ENCODE measurements at places on chromosomes 13 and 19.
A peak's percentile ranks its signal among the peaks of the same experiment; 100 is the strongest.

DNA sequence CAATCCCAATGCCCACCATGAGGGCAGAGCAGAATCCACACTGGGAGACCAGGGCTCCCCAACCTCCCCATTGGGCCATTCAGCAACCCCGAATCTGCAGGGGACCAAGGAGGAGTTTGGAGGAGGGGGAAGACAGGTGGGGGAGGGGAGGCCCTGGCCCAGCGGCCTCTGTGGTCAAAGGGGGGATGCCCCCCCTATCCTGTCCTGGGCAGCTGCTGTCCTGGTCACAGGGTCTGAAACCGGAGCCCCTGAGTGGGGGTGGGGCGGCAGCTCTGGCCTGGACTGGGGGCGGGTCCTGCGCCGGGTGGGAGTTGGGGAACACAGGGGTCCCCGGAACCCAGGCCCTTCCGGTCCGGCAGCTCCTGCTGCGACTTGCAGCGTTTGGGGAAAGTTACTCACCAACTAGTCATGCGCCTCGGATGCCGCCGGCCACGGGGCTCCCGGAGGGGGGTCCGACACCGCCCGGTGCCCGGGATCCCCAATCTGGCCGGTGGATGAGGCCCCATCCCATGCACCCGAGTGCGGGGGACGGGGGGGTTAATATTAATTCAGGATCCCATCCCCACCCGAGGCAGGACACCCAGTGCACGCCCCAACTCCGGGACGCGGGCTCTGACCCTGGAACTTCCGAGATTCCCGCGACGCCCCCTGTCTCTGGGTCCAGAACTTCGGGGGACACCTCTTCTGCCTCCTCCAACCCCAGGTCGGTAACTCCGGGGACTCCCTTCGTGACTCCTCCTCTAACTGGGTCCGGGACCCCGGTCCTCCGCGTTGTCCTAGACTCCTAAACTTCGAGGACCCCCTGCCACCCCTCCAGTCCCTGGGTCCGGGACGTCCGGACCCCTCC lies 872 bp downstream of the HOMER3 start:
- ATAC-seq = peak; percentile 50

- ATAC-seq = no peak
These were observed 2638.2 kb downstream of the PCDH9 start for GRCh38 chr13:64591971-64592370.

- ATAC-seq = no peak
These were observed 7.7 kb upstream of the IRS2 start for GRCh38 chr13:109794095-109794494.

- no peak for ATAC-seq
These were observed 215.5 kb downstream of the NHLRC3 start for GRCh38 chr13:39253774-39254173.

DNA sequence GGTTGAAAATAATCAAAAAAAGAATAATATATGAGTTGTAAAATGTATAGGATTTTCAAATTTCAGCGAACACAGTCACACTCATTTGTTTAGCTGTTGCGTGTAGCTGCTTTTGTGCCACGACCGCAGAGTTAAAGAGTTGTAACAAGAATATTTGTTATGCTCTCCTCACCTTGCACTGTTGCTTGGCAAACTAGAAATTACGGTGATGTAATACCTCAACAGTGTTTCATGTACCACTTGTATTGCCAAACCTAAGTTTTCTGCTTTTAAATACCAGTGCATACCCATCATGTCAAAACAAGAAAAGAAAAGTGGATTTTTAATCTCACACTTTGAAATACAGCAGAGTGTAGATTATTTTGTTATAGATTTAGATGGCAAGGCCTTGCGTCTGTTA lies 201.1 kb downstream of the NBEA start:
- ATAC-seq = no peak

DNA sequence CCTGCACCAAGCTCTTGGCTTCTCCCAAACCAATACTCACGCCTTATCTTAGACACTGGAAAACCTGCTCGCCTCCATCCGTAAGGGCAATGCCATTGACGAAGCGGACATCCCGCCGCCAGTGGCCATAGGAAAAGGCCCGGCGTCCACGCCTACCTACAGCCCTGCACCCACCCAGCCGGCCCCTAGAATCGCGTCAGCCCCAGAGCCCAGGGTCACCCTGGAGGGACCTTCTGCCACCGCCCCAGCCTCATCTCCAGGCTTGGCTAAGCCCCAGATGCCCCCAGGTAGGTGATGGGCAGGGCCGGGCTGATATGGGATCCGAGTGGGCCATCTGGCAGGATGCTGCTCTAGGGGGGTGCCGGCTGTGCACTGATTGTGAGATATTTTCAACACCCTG lies 7.4 kb downstream of the CC2D1A start:
- ATAC-seq = no peak

DNA sequence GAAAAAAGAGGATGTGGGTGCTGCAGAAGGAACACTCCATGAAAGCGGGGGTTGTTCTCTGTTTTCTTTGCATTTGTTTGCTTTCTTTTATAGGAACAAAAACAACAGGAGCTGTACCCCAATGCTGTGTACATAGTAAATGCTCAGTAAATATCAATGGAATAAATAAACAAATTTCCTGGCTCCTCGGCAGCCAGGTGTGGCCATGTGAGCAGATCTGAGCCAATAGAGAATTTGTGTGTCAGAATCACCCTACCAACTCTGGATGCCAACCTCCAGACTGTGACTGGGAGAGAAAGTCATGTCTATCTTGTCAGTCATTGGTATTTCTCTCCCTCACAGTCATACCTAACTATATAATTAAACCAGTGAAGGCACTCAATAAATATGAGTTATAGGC lies 10.6 kb upstream of the CLPP start:
- no peak for ATAC-seq

DNA sequence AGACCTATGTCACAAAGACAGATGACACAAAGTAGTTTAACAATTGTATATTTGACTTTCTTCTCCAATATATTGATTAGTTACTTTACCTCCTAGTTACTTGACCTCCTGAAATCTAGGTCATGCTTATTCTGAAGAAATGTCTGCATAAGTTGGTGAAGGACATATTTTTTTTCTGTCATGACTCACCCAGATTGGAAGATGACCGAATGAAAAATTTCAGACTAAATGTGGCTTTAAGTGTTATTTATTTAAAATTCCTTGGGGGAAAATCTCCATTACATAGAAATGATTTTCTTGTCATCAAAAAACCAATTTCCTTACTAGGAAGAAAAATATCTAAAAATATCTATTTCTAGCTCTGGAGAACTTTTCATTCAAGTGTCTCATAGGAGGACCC lies 217.1 kb downstream of the POSTN start:
- no peak for ATAC-seq

DNA sequence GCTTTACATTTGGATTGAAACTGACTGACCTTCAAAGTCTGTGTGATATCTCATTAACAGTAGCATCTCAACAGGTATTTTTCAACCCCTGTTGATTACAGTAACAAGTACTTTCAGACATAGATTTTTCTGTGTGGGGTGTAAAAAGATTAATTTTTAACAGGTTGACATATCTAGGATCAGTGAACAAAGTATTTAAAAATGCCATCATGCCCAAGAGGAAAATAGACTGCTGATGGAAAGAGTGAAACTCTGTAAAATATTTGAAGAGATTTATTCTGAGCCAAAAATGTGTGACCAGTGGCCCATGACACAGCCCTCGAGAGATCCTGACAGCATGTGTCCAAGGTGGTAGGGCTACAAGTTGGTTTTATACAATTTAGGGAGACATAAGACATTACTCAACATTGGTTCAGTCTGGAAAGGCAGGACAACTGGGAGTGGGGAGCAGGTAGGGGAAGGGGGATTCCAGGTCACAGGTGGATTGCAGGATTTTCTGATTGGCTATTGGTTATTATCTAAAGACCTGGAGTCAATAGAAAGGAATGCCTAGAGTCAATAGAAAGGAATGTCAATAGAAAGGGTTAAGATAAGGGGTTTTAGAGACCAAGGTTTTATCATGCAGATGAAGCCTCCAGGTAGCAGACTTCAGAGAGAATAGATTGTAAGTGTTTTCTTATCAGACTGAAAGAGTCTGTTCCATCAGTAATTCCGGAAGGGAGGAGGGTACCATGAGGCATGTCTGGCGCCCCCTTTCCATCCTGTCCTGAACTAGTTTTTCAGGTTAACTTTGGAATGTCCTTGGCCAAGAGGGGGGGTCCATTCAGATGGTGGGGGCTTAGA lies 29.1 kb downstream of the TNFRSF19 start:
- ATAC-seq = no peak

- ATAC-seq = no peak
These were observed 267.3 kb downstream of the RFC3 start for GRCh38 chr13:34085204-34085603.

DNA sequence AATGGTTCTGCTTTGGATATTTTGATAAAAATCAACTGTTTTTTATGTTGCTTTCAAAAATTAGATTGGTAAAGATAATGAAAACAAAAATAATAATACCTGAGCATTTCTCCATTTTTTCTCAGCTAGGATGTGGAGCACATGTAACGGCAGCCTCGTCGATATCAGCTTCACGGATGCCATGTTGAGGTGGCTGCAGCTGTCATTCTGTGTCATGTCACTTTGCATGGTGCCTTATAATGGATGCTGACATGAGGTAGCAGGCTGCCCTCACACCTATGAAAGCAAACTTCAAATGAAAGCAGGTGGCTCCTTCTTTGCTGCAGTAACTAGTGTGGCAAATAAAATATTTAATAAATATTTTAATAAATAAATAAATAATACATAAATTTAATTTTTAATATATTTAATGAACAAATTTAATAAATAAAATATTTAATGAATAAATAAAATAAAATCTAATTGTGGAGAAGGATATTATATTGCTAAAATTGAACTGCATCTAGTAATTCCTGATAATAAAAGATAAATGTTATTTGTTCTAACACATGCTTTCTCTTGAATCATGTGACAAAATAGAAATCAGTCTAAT lies 955.7 kb upstream of the SLC10A2 start:
- ATAC-seq = no peak

DNA sequence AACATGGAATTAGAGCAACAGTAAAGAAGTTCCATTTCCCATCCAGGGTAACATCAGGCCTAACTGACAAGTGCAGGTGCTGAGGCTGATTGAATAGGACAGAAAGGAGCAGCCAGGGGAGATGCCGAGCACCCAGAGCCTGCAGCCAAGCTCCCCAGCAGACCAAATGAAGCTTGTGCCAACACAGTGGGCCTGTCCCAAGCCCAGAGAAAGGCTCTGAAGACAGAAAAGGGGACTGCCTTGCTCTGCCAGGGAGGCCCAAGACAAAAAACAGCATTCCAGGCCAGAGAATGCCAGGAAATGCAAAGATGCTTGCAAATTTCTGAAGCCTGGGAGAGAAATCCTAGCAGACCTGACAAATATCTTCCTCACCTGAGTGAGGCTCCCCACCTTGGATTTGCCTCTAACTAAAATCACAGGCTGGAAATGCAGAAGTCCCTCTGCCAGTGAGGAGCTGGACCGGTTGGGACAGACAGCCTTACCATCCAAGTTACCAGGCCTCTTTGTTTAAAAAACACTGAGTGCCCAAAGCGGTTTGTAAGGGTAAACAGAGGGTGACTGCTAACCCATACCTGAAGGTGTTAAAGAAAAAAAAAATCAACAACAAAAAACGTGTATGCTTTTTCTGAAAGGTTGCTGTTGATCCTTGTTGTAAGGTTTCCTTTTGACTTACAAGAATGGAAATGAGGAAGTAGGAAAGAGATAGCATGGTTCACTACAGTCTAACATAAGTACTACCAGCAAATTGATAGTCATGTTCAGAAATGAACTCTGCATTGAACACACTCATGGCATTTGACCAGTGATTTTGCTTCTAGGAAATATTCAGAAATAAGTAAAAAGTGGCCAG lies 11.8 kb upstream of the HMGB1 start:
- no peak for ATAC-seq

DNA sequence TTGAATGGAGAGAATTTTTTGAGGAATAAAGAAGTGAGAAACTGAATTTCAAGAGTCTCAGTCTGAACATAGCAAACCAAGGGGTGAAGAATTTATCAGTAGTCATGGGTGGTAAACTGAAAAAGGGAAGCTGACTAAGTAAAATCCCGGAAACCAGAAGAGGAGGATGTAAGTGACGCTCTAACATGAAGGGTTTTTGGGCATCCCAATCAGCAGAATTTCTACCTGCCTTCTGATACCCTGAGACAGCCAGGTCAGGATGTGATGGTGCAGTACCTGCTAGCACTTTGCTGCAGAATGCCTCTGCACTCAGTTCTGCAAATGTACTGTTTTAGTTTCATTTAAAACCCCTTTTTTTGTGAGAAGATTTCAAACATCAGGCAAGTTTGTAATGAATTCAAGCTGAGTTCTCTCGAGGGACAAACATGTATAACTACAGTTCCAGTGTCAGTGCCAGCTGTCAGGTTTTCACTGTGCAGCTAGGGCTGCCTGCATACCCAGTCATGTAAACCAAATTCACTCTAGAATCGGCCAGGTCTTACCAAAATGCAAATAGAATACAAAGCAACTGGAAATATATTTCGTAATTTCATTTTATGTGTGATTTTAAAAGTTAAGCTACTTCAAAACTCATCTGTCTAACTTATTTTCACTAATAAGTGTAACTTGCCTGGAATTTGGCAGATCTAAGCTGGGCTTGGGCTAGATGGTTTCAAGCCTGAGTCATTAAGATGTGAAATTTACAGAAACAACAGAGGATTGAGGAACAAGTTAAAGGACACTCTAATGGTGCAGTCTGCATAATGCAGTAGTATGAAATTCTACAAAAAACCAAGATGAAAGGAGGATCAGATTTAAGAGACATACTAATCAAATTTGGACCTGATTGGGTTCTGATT lies 13.8 kb downstream of the METTL21C start:
- ATAC-seq = peak; percentile 76

- ATAC-seq = no peak
These were observed 616.3 kb downstream of the UQCRFS1 start for GRCh38 chr19:28596561-28597071.
